Hematopoietic multipotent progenitor cell treated with erythropoietin and hydrocortisone succinate and interleukin-3 and kit ligand, for 8 days (in vitro differentiated cells): ENCODE measurements at places on chromosomes 5 and 9.

DNA sequence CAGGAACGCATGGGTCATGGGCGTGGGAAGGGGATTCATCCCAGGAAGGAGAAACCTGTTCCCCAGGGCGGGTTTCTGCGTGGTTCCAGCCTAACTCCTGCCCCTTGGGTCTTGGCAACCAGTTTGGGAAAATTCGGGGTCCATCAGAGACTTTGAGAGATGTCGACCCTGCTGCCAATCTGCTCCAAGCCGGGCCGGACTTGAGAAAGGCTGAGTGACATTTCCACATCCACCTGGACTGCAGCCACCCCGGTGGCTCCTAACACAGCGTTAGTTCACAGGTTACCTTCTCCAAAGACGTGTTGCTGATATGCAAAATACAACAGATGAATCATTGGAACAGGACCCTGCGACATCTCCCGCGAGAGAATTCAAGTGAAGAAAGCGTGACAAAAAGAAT, 627.2 kb downstream of the IRX1 start:
- DNase-seq: no peak

DNA sequence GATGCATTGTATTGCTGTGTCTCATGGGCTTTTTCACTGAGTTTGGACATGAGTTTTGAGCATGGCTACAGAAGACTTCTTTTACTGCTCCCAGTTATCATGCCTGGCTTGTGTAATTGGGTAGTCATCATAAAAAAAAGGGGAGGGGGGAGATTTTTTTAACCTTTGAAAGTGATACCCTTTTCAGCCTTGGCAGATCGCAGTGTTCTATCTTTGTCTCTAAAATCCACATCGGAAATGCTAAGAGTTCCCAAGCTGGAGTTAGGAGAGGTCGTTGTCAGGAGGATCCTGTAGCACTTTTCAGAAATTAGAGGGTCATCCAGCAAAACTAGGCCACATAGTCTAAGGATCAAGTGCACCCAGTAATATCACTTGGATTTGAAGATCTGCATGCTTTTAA, 188.4 kb downstream of the WDR70 start:
- no peak for DNase-seq

DNA sequence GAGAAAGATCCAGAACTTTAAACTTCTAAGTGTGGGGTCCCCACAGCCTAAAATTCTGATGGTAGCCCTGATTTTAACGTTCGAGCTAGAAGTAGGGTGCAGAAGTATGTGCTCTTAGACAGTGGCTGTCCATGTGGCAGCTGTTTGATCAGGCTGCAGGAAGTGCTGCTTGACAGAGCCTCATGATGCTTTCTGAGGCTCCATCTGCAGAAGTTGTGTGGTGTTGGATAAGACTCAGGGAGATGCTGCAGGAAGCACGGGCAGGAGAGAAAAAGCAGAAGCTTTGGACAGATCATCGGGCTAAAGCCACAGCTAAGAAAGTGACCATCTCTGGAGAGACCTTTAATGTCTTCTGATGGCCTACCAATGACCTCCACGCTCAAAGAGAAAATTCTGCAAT, 8.1 kb downstream of the MTMR12 start:
- peak; percentile 52 for DNase-seq

DNA sequence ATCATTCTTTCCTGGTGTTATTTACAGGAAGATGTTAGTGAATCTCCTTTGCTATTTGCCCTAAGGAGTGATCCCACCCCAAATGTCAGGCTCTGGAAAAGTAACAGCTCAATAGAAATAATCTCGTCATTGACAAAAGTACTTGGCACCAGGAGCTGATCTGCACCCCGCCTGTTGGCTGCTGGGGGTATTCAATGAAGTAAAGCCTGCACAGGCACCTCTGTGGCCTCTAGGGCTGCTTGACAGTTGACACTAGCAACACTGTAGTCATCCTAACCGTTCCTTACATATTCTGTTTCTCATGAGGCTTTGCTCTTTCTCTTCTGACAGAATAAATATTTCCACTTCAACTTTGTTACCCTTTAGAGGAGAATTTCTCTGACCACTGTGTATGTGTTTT, 103.4 kb downstream of the DOCK2 start:
- DNase-seq: no peak

DNA sequence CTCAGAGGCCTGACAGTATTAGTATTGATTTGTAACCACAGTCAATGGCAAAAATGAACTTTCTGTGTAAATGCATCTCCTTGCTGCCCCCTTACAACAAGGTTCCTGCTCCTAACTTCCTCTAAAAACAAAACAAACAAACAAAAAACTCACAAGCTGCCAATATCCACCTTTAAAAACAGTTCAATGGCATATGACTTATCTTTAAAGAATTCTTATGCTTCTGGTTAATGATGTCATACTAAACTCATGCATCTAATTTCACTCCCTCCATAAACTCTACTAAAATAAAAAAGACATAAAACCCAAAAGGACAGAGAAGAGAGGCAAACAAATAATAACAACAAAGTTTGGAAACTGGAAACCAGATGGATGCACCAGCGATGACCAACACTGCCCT, 9.0 kb upstream of the OR1N1 start:
- no peak for DNase-seq

DNA sequence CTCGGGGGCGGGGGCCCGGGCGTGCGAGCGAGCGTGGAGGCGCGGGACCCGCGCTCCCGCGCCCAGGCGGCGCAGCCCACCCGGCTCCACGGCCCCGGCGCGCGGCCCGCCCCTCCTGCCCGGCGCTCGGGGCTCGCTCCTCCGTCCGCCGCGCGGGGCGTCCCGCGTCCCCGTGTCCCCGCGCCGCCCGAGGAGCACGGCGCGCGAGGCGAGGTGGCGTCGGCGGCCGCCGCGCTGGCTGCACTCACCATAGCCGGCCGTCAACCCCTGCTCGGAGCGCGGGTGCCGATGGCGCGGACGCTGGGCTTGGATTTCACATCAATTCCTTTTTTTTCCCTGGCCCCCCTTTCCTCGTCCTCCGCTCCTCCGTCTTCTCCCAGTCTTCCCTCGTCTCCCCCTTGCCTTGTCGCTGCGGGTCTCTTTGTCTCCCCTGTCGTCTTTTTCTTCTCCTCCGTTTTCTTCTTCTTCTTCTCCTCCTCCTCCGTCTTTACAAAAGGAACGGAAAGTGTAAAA, 494 bp downstream of the PTCH1 start:
- no peak for DNase-seq

GRCh38 chr5:158727136-158727535, 372.6 kb downstream of the EBF1 start:
- no peak for DNase-seq

DNA sequence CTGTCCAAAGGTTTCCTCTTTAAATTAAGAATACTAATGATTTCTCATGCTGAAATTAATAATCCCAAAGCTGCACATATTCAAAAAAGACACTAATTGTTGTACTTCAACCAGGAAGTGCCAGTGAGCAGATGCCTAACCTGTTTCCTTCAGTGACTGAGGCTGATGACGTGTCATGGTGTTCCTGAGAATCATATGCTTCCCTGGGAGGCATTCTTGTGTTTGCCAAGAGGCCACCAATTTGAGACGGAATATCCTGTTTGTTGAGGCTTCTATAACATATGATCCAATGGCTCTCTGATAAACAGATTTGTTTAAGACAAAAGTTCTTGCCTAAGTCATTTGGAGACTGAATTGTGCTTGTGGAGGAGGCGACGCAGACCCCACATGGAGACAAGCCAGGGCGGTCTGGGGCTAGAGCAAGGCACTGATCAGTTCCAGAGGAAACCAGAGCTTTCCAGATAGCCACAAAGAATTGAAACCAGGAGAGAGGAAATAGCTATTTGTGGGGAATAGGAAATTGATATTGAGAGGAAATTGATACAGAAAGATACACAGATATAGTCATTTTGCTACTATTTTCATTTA, 66.4 kb upstream of the ZNF608 start:
- DNase-seq: no peak

DNA sequence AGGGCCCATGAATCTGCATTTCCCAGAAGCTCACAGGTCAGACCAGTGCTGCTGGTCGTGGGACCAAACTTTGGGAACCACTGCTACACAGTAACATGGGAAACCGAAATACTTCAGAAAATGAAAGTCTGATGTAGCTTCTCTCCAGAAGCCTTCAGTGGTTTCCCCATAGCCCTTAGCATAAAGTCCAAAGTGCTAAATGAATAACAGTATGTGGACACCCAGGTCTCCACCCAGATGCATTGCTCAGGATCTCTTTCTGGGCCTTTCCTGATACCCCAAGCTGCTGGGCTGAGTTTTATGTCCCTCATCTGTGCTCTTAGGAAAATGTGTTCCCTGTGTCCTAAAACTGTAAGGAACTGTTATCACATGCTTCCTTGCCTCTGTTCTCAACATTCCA, 100.4 kb downstream of the NFIB start:
- DNase-seq: no peak

DNA sequence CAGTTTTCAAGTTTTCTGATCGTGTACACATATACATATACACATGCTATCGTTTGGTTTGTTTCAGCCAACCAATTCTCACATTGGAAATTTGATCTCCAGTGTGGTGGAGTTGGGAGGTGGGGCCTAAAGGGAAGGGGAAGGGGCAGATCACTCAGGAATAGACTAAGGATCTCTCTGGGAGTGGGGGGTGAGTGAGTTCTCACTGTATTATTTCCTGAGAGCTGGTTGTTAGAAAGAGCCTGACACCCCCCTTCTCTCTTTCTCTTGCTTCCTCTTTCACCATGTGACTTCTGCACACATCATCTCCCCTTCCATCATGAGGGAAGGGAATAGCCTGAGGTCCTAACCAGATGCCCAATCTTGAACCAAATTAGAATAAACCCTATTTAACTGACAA, 551.7 kb downstream of the MAT2B start:
- no peak for DNase-seq

DNA sequence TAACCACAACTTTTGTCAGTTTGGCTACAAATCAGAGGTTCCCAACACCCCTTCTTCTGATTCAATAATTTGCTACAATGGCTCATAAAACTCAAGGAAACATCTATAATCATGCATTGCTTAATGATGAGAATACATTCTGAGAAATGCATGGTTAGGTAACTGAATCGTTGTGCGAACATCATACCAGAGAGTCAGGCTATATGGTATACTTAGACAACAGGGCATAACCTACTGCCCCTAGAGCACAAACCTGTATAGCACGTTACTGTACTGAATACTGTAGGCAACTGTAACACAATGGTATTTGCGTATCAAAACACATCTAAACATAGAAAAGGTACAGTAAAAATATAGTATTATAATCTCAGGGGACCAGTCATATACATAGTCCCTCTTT, 31.0 kb upstream of the RNF38 start:
- no peak for DNase-seq

DNA sequence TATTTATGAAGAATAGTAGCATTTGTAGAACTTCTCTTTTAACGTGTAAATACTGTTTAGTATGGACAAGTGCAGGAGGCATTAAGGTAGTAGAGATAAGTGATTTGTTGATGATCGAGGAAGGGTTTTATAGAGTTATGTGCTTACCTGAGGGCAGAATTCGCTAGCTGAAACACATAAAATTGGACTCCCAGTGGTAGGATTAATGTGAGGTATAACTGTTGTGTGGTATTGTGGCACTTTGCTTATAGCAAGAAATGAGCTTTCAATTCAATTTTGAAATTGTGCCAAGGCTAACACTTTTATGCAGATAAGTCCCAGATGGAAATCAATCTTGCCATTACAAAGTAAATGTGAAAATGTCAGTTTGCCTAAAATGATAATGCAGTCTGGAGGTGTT, 1.2 kb downstream of the AP3S1 start:
- peak; percentile 39 for DNase-seq

DNA sequence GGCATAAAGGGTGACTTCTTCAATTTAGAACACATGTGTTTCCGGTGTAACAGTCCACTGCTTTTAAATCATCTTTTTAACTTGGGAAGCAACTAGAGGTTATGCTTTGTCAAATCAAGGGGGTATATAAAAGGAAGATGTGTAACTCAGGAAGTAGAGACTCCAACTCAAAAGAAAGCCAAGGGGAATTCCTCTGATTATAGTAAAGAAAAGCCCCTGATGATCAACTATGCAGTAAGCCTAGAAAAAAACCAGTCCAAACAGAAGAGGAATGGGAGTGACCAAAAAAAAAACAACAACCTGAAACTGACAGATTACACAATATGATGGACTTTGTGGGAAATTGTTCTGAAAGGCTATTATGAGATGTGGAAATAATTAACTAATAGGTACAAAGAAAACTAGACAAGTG, 90.3 kb downstream of the AK8 start:
- no peak for DNase-seq

DNA sequence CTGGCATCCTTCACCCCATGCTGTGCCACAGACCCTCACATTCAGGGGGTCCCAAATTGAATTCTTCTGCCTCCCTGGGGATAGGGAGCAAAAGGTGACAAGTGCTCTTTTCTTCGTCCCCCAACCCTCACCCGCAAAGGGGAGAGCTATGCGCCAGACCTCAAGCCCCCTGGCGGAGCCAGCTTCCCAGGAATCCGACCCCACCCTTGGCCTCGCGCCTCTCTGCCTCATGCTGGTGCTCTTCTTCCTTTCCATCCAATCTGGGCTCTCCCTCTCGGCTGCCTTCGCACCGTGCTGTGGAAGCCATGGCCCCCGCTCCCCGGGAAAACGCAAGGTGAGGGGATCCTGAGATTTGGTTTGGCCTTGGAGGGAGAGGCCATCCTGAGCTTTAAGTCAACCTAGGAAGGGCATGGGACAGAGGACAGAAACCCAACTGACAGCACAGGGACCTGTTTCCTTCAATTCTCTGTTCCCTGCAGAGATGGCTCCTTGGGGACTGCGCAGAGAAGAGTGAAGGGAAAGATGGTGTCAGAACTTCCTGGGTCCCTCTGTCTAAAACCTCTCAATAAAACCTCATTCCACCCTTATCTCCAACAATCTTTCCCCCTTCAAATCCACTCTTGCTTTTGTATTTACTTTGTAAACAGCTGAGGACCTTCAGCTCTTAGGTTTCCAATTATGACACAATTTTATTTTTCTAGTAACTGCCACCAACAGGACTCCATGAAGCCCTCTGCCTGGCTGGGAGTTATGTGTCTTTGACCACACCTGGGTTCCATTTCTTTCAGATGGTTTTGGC, 36.3 kb upstream of the CRB2 start:
- no peak for DNase-seq

GRCh38 chr9:102767076-102767475, 228.1 kb upstream of the CYLC2 start:
- no peak for DNase-seq

DNA sequence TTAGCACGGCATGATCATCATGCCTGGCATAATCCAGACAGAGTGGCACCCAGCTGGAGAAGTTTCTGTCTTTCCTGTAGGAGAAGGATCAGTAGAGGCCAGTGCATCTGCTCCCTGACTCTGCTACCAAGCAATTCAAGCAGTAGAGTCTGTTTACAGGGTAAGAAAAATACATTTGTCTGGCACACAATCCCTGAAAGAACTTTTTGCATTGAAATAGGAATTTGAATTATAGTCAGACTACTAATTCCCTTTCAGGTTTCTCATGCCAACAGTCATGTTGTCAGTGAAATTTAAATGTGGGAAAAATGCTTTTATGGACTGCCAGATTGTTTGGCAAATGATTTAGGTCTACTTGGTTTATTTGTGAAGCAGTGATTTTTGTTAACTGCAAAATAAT, 125.6 kb downstream of the RAB3C start:
- DNase-seq: no peak

- no peak for DNase-seq
Observed at GRCh38 chr5:92678640-92679039, 902.4 kb downstream of the NR2F1-AS1 start.

- DNase-seq: no peak
Observed at GRCh38 chr5:80220245-80220897, 35.5 kb downstream of the SERINC5 start.

GRCh38 chr5:68431186-68431585, 215.6 kb downstream of the PIK3R1 start:
- DNase-seq: no peak
